HCT116 (cell line): ENCODE measurements at places on chromosomes 5 and 9. TPM values are rescaled to one million over a fixed set of nuclear protein-coding genes. Genes with fewer than 3 reads are reported as not detected.

Gene C5orf58
- total RNA-seq = not detected

Gene ORM2
- total RNA-seq = 0.59 TPM

Gene APBA1
- 0.20 TPM for total RNA-seq

Gene OR1J2
- total RNA-seq = not detected

Gene IGFBPL1
- total RNA-seq = not detected

Gene NIPAL4
- total RNA-seq = 0.12 TPM

GRCh38 chr9:27183131-27183530 lies 74.1 kb downstream of the TEK start:
- no peak for DNase-seq

DNA sequence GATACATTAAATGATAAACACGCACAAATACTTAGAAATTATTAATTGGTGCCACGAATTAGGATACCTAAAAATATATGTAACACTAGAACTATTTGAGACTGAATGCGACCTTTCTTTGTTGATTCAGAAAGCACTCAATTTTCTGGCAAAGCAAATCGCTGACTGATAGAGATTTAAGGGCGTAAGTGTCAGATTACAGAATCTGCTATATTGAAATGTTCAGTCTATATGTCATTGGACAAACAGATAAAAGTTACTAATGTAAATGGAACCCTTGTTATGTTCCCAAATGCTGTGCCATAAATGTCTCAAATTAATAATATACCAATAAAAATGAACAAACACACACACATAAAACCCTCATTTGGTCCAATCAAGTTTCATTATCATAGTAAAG lies 137.9 kb downstream of the MPDZ start:
- DNase-seq = no peak

DNA sequence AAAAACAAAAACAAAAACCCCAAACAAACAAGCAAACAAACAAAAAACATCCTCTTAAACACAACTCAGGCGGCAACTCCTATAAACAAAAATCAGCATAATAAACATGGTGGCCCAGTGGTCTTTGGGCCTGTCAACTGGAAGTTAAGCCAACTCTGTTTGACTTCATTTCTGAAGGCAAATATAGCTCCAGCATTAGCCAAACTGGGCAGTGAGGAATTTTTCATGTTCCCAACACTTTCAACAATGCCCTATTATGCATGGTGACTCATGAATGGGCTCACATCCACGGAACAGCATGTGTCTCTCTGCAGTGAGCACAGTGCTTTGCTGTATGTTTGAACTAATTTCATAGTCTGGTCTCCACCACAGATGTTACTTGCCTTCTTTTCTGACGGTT lies 143.9 kb upstream of the STC2 start:
- peak; percentile 76 for DNase-seq

DNA sequence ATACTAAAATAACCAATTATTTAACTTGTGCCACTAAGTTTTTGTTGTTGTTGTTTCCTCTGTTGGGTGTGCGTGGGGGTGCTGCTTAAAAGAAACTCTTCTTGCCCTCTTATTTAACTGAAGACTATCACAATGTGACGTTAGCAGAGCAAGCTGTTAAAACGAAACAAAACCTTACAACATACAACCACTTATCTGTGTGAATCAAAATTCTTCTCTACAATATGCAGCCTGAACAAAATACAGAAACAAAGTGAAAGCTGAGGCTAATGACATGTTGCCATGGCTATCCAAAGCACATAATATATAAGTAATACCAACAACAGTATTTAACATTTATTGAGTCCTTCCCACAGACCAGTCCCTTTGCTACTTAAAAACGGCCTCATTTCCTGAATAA lies 291.0 kb downstream of the FBXL17 start:
- no peak for DNase-seq

DNA sequence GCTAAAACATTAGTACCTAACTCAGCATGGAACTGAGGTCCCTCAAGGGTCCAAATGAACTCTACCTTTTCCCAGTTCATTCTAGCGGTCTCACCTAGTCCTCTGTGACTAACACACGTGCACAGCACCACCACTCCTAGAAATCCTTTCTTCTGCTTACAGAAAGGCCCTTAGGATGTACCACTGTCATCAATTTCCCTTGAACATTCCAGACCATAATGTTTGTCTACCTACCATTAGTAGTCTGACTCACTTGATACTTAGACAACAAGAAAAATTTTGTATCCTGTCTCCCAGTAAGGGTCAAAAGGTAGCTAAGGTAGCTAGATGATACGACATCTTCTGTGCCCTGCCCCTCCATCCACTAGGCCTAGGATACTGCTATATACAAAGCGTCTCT lies 166.6 kb downstream of the TSSK1B start:
- DNase-seq = no peak

- no peak for DNase-seq
These were observed 11.1 kb upstream of the STC2 start for GRCh38 chr5:173339286-173339685.

- DNase-seq = no peak
These were observed 580.4 kb downstream of the DTWD2 start for GRCh38 chr5:118407958-118408357.

DNA sequence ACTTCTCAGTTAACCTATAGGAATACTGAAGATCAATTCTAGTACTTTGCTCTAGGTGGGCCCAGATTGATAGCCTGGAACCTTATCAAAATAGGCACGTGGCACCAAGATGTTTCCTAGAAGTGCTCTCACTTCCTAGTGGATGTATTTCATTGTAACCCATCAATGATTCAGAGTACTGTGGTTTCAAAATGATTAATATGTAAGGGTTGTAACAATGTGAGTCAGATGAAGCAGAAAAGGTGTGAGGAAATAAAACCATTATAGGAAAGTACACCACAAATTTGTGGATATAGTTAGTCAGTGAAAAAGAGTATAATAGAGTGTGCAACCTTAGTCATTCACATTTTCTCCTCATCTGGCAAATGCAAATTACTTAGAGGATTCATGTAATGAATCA lies 177.3 kb upstream of the FST start:
- DNase-seq = no peak

- no peak for DNase-seq
These were observed 38.4 kb upstream of the CDC42SE2 start for GRCh38 chr5:131225282-131225974.

GRCh38 chr5:156929366-156929948 lies 33.6 kb downstream of the TIMD4 start:
- DNase-seq = no peak

DNA sequence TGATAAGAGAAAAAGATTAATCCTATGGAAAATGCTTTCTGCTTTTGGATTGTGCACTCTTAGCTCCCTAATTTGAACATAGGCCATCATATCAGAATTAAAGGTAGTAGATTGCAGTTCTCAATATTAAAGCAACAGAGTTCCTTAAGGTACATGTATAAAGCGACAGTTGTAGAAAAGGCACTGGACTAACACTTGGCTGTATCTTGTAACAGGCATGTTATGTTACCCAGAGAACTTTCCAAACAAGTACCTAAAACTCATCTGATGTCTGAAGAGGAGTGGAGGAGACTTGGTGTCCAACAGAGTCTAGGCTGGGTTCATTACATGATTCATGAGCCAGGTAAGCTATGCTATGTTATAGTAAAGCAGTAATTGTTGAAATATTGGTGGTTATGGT lies 3.3 kb upstream of the SECISBP2 start:
- no peak for DNase-seq

GRCh38 chr9:130998597-130999244 lies 10.3 kb upstream of the LAMC3 start:
- no peak for DNase-seq

DNA sequence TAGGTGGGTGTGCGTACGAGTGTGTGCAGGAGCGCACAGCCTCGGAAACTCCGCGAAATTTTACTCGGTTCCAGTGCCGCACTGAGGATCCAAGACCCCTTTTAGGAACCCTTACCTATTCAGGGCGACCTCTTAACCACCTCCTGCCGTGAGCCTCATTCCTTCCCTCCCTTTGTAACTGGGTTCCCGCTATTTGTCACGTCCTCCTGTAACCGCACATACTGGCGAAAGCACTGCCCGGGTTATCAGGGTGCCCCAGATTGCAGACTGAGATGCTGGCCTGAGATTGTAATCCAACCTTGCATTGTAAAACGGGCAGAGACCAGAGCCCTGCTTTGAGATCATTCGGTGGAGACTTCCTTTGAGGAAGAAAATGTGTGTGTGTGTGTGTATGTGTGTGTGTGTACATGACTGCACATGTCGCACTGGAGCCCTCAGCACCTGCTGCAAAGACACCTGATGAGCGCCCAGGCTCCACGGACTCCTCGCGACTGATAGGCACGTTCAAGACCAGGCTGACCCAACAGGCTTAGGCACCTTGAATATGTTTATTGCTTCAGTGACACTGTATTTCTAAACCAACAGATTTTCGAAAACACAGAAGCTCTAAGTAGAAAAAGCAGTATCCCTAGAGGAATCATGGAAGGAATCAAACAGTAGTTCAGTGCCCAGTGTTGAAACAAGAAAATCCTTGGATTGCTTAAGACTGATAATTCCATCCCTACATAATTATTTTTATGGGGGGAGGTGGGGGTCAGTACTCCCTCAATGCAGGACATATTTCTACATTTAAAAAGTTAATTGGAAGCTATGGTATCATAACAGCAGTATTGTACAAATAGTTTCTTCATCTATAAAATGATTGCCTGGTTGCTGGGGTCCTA lies 86.5 kb upstream of the TNFAIP8 start:
- DNase-seq = peak; percentile 7
